ENCODE measurements at places on chromosomes 7 and 10.

- DNase-seq: no peak
Observed at GRCh38 chr10:34396663-34397062, 418.4 kb downstream of the PARD3 start.

DNA sequence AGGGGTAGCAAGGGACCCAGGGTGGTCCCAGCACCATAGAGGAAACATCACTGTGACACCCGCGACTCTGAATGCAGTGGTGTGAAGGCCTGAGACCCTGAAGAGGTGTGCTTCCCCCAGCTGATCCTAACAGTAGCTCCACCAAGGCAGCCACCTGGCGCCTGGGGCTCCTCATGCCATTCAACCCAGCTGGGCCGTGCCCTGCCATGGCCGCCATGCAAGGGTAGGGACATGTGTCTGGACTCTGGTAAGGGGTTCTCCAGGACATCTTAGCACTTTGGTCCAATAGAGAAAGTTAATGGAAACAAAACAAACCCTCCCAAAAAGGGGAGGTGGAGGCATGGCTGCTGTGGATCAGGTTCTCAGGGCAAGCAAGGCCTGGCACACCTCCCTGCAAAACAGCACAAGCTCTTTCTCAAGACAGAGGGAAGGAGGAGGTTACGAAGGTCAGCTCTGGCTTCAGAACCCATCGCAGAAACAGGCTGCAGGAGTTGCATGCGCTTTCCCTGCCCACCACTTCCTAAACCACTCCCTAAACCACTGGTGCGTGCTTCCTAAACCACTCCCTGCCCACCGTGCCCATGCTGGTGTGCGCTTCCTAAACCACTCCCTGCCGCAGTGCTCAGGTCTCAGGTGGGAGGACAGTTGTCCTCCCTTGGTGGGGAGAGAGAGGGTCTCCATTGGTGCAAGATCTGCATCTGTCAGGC lies 108.7 kb downstream of the LARP4B start:
- no peak for DNase-seq

DNA sequence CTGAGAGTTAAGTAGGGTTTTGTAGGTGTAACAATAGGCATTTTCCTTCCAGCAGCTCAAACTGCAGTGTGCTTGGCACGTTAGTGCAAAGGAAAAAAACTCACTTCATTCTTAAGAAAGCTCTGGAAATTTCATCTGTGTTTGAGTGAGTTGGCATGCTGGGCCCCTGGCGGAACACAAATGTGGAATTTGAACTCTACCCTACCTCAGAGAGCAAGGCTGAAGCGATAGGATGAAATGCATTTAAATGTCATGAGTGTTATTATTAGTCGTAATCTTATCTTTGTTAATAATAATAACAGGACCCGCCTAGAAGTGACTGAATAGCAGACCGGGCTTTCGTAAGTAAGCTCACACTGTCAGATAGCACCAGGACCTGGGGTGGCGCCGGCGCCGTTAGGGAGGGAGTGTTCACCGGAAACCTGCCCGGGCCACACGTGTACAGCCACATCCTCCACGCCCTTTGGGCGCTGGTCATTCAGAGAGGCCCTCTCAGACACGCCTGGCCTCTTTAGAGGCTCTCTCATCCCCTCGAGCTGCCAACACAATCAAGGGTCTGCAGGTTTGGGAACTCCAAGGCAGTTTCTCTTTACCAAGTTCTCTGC lies 63.5 kb downstream of the GRK5 start:
- no peak for DNase-seq

DNA sequence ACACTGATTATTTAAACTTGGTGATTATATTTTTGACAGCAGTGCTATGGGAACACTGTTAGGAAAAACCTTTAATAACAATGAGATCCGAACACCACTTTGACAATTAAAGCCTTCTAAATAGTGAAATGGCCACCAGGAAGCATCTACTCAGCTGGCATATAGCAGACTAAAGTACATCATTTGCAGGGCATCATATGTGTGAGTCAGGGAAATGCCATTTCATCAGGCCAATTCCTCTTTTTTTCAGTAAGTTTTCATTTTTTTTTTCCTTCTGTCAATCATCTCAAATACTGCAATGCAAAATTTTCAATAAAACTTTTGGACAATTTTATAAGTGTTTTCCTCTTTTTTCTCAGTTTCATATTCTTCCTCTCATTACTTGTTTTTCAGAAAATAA lies 521.4 kb upstream of the SEMA3D start:
- DNase-seq: no peak

DNA sequence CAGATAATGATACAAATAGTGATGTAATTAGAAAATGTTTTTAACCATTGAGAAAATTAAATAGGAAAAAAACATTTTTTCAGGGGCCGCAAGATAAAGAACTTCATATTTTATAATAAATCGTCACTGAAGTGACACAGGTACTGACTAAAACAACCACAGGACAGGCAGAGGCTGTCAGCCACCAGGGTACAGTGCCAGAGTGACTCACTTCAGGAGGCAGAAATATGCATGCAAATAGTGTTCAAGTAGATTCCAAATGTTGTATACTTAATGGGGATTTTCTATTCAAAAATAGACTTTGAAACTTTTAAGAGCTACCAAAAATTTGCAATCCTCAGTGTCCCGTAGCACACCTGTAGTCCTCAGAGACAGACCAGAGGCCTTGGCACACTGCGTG lies 68.6 kb downstream of the FRMPD2 start:
- DNase-seq: no peak

GRCh38 chr7:69373171-69374043 lies 224.9 kb upstream of the AUTS2 start:
- no peak for DNase-seq

DNA sequence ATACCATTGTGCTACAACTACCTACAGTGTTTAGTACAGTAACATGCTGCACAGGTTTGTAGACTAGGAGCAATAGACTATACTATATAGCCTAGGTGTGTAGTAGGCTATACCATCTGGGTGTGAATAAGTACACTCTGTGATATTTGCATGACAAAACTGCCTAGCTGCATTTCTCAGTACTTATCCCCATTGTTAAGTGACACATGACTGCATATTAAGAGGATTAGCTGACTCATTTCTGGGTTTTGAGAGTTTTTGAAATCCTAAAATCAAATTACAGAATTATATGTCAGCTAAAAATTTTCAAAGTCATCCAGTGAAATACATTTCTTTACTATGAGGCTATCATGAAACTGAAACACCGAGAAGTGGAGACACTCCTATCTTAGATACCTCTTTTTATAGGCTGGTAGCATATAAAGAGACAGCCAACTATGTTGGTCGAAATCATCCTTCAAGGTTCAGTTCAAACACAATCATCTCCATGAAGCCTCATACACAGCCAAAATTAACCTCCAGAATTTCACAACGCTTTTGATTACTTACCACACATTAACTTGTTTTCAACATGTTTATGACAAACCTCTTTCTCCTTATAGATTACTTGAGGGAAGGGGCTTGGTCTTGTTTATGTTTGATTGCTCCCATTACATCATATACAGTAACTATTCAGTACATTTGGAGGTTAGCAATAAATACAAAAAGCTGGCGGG lies 89.8 kb upstream of the ANK3 start:
- DNase-seq: peak; percentile 58

GRCh38 chr7:17371671-17372524 lies 73.4 kb downstream of the AHR start:
- DNase-seq: peak; percentile 98

- DNase-seq: no peak
Observed at GRCh38 chr10:31942435-31942834, 13.8 kb upstream of the ARHGAP12 start.

- DNase-seq: no peak
Observed at GRCh38 chr7:16419859-16420258, 1.5 kb downstream of the CRPPA start.

DNA sequence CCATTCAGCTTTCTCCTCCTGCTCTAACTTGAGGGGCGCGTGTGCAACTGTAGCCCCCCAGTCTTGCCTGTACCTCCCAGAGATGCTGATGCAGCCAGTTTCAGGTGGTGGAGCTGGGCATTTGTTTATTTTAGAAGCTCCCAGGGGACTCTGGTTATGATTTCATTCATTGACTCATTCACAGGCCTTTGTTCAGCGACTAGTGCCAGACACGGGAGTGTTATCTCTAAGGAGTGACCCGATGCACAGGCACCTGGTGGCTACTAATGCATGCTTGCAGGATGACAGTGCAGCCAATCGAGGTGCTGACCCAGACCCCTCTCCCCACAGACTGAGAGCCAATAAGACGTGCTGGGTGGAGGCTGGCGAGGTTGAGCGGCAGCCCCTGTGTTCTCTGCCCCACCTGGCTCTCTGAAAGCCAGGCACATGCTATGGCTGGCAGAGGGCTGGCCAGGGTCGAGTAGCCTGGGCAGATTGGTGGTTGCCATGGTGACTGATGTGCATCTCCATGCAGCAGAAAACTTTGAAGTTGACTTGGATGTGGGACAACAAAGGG lies 19.7 kb upstream of the SLC18A2 start:
- DNase-seq: peak; percentile 43

DNA sequence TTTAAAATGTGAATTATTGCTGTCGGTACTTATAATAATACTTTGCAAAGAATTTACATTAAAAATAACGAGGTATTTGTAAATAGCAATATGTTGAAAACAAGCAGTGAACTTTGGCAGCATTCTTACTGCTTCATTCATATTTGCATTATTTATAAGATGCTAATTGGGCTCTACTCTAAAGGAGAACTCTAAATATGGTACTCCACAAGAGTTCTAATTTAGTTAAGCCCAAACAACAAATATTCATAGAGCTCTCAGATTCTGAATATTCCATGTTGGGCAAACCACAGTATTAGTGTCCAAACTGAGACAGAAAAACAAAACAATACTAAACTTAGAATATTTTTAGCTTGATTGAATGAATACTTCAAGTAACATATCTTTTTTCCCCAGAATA lies 904.4 kb upstream of the LRRTM3 start:
- DNase-seq: no peak

DNA sequence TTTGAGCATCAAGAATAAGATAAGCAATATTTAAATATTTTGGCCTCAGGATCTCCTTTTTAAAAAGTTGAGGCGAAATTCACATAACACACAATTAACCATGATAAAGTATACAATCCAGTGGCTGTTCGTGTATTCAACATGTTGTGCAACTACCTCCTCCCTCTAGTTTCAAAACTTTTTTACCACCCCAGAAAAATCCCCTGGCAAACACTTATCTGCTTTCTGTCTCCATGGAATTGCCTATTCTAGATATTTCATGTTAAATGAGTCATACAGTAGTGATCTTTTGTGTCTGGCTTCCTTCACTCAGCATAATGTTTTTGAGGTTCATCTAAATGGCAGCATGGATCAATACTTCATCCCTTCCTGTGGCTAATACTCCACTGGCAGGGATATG lies 31.8 kb upstream of the IL15RA start:
- DNase-seq: no peak

DNA sequence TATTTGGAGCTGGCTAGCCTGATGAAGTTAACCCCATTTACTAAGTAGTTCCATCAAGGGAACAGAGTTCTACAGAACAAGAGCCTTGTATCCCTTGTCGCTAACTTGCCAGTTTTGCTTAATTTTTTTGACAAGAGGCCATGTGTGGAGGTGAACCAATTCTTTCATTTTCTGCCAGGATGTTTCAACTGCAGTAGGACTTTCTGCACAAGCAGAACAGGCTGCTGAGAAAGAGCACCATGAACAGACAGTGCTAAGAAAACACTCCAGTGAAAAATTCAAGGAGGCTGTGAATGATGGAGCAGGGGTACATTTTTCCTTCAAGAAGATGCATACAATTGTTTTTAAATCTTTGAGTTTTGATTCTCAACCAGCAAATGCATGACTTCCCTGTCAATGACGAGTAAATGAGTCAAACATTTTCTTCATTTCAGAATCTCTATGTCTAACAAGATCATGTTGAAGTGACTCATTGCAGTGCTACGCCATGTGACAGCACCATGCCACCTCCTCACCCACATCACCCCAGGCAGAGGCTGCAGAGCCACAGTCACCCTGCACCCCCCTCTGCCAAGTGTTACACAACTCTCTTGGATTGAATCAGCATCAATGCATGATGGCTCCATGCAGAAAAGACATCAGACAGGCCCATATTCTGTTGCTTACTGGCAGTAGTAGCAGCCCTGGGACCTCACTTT lies 193.1 kb downstream of the COBL start:
- DNase-seq: peak; percentile 99

GRCh38 chr7:111535142-111535870 lies 27.0 kb downstream of the IMMP2L start:
- DNase-seq: no peak

DNA sequence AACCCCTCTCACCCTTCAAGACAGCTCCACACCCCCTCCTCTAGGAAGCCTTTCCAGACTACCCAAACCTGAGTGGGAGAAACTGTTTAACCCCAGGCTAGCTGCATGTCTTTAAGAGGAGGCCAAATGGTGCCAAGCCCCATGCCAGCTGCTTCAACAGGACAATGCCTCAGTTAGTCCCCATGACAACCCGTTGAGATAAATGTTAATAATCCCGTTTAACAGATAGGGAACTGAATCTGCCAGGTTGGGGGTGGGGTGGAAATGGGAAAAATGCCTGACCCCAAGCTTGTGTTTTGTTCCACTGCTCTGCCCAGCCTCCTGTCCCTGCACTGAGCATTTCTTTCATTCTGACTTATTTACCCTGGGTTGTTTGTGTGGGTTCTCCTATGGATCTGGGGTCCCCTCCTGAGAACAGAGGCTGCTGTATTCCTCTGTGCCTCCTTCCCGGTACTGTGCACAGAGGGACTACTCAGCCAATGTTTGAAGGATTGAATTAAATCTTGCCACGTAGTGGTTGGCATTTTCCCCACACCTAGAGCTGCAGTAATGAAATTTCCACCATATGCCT lies 452.6 kb upstream of the ZMIZ1 start:
- DNase-seq: no peak

GRCh38 chr7:92727755-92728154 lies 108.6 kb downstream of the CDK6 start:
- DNase-seq: peak; percentile 62

GRCh38 chr10:23253780-23254179 lies 61.7 kb downstream of the PTF1A start:
- DNase-seq: peak; percentile 8

Data from LHCN-M2 (cell line).